Left cardiac atrium (tissue), 4 donors: ENCODE measurements at places on chromosomes 11 and 22. TPM values are rescaled to one million over a fixed set of nuclear protein-coding genes. Genes with fewer than 3 reads are reported as not detected.

The TMEM126A gene
- total RNA-seq, result 59.8 TPM

The P4HA3 gene
- 0.31 TPM for total RNA-seq

The SPTBN2 gene
- total RNA-seq, result 3.8 TPM

The IRAG1 gene
- 9.7 TPM for total RNA-seq

The XKR3 gene
- total RNA-seq, result not detected

The P2RX3 gene
- total RNA-seq, result 0.84 TPM

The FBLN1 gene
- total RNA-seq, result 348 TPM

The WBP2NL gene
- 0.42 TPM for total RNA-seq

The TBX1 gene
- total RNA-seq, result 0.47 TPM

The APOL4 gene
- total RNA-seq, result 11.4 TPM

The ACCSL gene
- not detected for total RNA-seq

The KCNJ1 gene
- not detected for total RNA-seq
